ENCODE measurements at places on chromosomes 6 and 20.

GRCh38 chr6:99838607-99839006, 155.4 kb downstream of the MCHR2 start:
- DNase-seq, result no peak

DNA sequence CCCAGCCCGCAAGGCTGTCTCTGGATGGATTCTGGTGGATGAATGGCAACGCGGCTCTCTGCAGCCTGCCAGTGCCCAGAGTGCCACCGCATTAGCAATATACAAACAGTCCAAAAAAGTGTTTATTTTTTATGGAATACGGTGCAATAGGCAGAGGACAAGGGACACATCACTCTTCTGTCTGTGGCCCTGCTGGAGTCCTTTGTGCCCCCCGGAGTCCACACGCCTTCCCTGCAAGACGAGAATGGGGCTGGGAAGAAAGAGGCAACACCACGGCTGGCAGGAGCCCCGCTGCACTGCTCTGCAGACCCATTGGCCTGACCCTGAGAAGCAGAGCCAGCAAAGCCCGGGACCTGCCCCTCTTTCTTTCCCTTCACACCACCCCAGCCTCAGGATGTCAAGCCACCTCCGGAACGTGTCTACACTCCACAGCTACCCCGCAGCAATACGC, 196.3 kb downstream of the SYNDIG1 start:
- DNase-seq, result no peak

GRCh38 chr6:13504611-13505344, 17.4 kb upstream of the GFOD1 start:
- no peak for DNase-seq

DNA sequence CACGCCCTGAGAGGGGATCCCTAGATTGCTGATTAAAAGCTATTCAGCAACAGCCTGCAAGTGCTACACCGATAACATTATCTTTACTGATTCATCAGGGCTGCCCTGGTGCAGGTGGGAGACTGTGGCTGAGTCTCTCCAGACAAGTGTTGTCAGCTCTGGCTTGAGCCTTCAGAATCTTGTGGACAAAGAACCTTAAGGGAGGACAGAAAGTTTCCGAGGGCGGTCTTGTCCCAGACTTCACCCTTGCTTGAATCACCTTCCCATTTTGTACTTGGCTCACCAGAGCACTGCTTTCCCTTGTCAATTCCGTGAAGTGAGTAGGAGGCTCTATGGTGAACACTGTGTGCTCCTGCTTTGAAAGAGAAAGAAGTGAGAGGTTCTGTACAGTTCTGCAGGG, 88.6 kb upstream of the PCSK2 start:
- no peak for DNase-seq

DNA sequence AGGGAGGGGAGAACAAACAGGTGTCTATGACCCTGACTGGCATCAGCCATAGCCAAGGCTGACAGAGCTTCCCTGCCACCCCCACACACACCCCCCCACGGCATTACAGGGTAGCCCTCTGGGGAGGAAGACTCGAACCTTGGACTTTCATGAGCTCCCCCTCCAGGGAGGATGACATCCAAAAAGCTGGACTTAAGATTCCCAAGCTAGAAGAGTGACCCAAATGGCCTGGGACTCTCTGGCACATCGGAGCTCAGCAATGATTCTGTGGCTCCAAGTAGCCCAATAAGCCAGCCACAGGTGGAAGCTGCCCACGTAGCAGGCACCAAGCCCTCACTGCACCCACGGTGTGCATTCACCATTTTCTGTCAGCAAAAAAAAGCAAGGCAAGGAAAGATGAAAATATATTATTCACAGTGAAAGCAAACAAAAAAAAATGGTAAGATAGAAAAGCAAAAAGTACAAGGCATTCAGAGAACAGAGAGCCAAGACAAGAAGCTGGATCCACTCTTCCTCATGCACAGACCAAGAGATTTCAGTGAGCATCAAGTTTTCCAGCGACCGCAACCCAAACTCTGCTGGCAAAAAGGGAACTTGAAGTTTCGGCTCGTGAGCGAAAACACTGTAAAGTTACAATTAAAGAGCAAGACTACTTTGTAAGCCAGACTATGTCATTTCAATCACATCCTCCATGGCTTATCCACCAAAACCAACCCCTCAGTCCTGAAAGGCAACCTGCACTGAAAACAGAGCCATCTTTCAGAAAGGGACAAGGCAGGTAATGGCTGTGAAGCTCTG, 10.9 kb downstream of the JAG1 start:
- DNase-seq, result no peak

GRCh38 chr6:474453-475185, 83.1 kb downstream of the IRF4 start:
- no peak for DNase-seq

- no peak for DNase-seq
Measured at GRCh38 chr20:6108330-6108729, 14.5 kb downstream of the FERMT1 start.

DNA sequence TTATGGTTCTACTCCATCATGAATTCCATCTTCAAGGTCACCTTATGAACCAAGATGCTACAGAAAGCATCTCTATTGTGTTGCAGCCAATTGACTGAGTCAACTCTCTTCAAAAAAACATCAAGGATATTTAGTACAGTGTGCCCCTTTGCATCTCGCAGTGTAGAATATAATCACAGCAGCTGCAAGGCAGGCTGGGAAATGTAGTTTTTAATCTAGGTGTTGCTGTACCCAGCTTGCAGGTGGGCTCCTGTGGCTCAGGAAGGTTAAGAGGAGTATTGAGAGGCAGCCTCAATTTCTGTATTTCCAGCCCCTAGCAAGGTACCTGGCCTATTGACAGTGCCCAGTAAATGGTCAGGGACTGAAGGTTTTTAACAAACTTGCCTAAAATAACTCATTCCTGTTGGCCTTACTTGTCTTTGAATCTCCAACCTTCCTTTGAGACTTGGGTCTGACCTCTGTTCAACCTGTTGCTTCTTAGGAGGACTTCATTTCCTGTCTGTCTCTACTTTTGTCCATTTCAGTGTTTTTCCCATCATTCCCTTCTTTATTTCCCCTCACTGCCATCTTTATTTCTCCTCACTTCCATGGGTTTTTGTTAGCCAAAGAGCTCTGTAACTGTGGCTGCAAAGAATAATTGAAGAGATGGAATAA, 150.5 kb downstream of the DNAH8 start:
- DNase-seq, result no peak

GRCh38 chr6:29500594-29500993, 12.8 kb upstream of the MAS1L start:
- no peak for DNase-seq

- DNase-seq, result no peak
Measured at GRCh38 chr20:35129647-35130069, 17.5 kb downstream of the EDEM2 start.

GRCh38 chr6:7868926-7869325, 41.7 kb downstream of the TXNDC5 start:
- DNase-seq, result no peak

- DNase-seq, result no peak
Measured at GRCh38 chr6:119348748-119349360, 707 bp downstream of the MAN1A1 start.

GRCh38 chr6:133682506-133683307, 206.2 kb upstream of the TCF21 start:
- DNase-seq, result no peak

GRCh38 chr6:26187981-26188635, 100.9 kb downstream of the HFE start:
- no peak for DNase-seq

GRCh38 chr6:42047790-42048405, 2.4 kb upstream of the TAF8 start:
- no peak for DNase-seq

- no peak for DNase-seq
Measured at GRCh38 chr6:121134922-121135321, 199.4 kb downstream of the TBC1D32 start.

DNA sequence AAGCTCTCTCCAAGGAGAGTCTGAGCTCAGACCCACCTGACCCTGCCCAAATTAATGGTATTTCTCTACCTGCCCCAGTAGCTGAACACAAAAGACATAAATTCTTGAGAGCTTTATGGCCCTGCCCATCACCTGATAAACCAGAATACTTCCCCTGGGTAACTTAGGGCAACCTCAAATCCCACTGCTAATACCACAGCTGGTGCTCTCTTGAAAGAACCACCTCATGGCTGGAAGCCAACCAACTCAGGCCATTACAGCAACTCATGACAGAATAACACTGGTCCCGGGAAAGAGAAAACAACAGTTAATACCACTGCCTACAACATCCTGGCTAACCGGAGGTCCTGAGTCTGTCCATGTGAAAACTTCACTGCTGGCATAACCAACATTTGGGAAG, 328.6 kb downstream of the NKAIN2 start:
- DNase-seq, result no peak

DNA sequence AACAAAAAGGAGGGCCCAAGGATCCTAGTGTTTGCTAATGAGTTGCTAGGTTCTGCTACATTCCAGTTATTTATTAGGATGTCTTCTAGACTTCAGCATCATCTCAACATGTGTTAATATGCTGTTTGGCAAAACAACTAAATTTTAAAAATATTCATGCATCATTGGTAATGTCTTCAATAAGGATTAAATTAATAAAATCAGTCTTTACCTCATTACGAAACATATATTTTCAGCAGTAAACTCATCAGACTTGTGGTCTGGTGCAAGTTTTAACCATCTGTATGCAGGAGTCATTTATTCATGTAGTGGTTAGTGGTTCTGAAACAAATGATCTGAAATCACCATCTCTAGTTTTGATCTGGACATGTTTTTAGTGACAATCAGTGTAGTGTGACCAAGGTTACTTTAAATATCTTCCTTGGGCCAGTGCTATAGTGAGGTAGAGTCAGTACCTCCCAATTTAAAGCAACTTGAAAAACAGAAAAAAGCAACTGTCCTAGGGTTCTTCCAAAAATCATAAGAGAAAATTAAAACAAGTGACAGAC, 85.0 kb upstream of the KCNK16 start:
- no peak for DNase-seq

GRCh38 chr6:40740518-40740917, 153.4 kb upstream of the LRFN2 start:
- no peak for DNase-seq

- DNase-seq, result no peak
Measured at GRCh38 chr6:152948150-152948768, 34.6 kb downstream of the FBXO5 start.

- no peak for DNase-seq
Measured at GRCh38 chr6:91352878-91353277, 766.0 kb upstream of the MAP3K7 start.

GRCh38 chr6:4018924-4019236, 60.1 kb downstream of the FAM217A start:
- DNase-seq, result no peak

DNA sequence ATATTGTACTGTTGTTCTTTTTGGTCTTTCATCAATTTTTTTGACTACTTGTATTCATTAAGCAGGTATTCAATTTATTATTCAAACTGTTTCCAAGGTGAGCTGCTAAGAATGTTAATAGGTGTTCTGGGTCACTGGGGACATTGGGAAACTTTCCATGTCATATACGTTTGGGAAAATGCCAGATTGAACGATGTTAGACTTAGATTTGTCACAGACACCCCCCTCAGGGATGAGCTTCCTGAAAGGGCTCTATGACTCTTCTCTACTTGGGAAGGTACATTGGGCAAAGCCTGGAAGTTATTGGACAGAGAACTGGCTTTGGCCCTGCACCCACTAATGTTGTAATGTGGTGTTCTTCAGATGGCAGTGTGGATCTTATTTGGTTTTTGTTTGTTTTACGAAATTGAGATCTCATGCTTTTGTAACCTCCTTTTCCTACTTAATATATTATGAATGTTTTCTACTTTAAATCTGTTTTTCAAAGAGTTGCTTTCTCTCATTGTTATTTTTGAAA, 42.1 kb downstream of the PLCB4 start:
- DNase-seq, result no peak

GRCh38 chr6:68633281-68633971, 1.7 kb upstream of the ADGRB3 start:
- DNase-seq, result no peak

GRCh38 chr20:24136659-24137246, 148.2 kb upstream of the GGTLC1 start:
- no peak for DNase-seq

DNA sequence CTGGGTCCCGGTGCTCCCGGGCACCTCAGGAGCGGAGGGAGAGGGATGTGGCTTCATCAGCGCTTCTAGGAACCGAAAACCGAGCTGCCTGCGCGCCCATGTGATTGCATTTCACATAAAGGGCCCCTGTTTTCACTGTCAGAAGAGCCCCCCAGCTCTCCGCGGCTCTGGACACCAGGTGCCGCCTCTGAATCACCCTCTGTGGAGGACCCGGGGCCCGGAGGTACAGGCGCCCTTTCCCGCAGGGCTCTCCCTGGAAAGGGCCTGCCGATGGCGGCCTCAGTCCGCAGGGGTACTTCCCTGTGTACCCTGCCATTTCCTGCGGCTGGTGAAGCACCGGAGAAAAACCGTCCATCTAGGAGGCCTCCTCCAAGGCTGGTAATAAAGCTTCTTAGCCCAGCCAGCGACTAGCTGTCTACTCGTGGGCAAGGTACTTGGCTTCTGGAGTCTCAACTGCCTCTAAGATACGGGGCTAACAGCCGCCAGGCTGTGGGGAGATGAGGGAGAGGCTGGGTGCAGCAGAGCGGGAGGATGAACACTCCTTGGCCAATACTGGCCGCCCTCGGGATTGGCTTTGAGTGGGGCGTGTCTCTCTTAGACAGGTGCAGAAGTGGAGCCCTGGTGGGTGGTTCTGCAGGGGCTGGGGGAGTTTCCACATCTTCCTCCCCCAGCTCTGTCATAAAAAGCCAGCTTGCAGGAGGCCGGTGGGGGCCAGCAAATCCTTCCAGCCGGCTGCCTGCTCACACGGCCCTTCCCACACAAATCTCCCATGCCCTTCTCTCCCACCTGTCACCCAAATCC, 1.6 kb downstream of the PPP1R16B start:
- DNase-seq, result no peak

DNA sequence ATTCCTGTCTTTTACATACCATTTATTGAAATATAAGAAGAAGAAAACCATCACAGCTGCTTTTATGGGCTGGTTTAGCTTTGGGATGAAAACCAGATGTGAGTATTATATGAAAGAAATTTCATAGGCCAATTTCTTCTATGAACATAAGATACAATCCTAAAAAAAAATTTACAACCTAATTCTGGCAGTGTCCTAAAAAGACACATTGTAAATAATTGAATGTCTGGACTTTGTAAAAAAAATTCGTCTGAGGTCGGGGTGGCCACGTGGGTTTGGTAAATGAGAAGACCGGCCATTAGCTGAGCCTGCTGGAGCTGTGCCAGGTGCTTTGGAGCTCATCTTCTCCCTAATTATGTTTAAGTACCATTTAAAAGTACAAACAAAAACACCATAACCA, 26.8 kb downstream of the DACT2 start:
- no peak for DNase-seq

DNA sequence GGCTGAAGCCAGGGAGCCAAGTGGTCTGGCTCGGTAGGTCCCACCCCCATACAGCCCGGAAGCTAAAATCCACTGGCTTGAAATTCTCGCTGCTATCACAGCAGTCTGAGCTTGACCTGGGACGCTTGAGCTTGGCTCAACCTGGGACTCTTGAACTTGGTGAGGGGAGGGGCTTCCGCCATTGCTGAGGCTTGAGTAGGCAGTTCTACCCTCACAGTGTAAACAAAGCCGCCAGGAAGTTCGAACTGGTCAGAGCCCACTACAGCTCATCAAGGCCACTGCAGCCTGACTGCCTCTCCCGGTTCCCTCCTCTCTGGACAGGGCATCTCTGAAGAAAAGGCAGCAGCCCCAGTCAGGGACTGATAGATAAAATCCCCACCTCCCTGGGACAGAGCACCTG, 1337.7 kb downstream of the HACE1 start:
- no peak for DNase-seq

- DNase-seq, result no peak
Measured at GRCh38 chr6:92586236-92586977, 833.0 kb downstream of the EPHA7 start.

GRCh38 chr20:64212755-64213154, 42.8 kb upstream of the PCMTD2 start:
- DNase-seq, result no peak

All from activated CD8-positive, alpha-beta memory T cell treated with anti-CD3 and anti-CD28 coated beads for 1 hour (primary cell).